HFFc6 (cell line): ENCODE measurements at places on chromosomes 3 and 15. TPM values are rescaled to one million over a fixed set of nuclear protein-coding genes. Genes with fewer than 3 reads are reported as not detected.

Gene ARHGEF26
- total RNA-seq = not detected in 3 replicates

Gene NSMCE3
- total RNA-seq = 11.1 to 12.5 TPM (median 11.4 TPM) in 3 replicates

Gene ARID3B
- 1.4 to 2.3 TPM (median 1.8 TPM) in 3 replicates for total RNA-seq

DNA sequence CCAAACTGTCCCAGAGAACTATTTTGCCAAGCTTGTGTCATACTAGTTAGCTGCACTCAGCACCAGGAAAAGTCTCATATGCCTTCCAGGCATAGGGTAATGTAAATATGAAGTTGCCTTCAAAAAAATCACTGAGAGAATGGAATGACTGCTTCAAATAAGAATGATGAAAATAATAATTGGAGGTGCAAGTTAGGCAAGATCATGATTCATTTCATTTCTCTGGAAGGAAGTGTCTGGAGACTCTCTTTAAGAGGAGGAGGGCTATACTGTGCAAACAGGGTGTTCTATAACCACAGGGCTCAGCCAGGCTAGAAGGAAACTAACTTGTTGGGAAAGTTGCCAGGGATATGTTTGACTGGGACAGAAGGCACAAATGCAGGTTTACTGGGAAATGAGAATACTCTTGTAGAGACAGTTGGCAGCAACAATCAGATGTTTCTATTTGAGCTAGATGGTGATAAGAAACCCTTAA is 4.3 kb downstream of the SIDT1 start:
- DNase-seq = peak; percentile 44

GRCh38 chr3:151093905-151094304 is 8.4 kb downstream of the MED12L start:
- DNase-seq = no peak
